HFFc6 (cell line): ENCODE measurements at places on chromosomes 16 and 17. TPM values are rescaled to one million over a fixed set of nuclear protein-coding genes. Genes with fewer than 3 reads are reported as not detected.

Gene OR1D2
- total RNA-seq = not detected in 2 replicates

Gene NPIPA7
- total RNA-seq = 10.9 to 11.5 TPM (median 11.1 TPM) in 3 replicates

Gene KRTAP1-5
- total RNA-seq = 61.6 and 117 TPM in 2 replicates

Gene CSH2
- not detected in 3 replicates for total RNA-seq

Gene TNFRSF12A
- total RNA-seq = 429 to 459 TPM (median 436 TPM) in 3 replicates

Gene TOX3
- not detected in 3 replicates for total RNA-seq

Gene UBALD1
- total RNA-seq = 26.2 to 31.0 TPM (median 27.3 TPM) in 3 replicates

Gene HEXD
- total RNA-seq = 4.4 to 6.9 TPM (median 6.5 TPM) in 3 replicates

Gene SCGB1C2
- total RNA-seq = not detected in 3 replicates
